NCI-H1417 (cell line): ENCODE measurements at places on chromosomes 12 and 14.

DNA sequence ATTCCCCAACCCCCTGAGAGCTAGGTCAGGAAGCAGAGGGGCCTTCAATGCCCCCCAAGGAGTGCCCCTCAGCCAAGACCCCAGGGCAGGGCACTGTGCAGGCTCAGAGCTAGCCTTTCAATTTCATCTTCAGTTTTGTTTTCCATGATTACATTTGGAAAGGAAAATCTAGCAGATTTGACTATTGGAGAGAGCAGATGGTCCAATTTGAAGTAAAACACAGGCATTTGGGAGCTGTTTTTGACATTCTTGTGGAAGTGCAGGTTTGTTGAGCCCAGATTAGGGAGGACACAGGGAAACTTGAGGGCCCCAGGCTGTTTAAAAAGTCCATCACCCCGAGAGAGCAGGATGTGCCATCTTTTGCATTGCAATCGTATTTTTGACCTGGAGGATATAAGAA lies 58.6 kb upstream of the GPATCH2L start:
- DNase-seq: no peak

DNA sequence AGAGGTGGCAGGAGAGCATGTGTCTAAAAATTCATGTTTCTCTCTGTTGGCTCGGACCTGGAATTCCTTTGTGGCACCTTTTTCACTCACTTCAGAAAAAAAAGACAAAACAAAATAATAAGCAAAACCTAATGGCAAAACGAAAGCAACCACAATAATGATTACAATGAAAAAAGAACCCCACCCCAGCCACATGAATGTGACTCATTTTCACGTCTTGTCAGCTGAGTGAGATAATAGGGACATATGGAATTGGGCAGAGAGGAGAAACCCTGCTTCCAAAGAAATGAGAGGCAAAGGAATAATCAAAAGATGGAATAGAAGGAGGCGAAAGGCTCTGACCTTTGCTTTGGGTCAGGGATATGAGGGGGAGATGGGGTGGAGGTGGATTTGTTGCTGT lies 143.4 kb downstream of the SLC8A3 start:
- no peak for DNase-seq

- DNase-seq: peak; percentile 41
These were observed 2.3 kb downstream of the YY1 start for GRCh38 chr14:100241279-100241678.

DNA sequence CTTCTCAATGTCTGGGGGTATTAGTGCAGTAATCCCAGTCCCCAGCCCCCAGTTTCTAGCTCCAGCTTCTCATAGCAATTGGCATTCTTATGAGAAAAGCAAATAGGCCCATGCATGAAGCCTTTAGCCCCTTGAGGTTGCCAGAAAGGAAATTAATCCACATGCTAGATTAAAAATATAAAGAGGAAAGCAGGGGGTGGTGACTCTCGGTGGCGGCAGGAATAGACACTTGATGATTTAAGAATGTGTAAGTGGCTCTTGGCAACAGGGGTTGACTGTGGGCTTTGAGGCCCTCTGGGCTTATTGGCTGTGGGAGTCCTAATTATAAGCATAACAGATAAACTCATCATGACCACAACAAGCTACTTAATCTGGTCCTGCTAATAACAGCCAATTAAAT lies 1367.3 kb upstream of the FLRT2 start:
- DNase-seq: peak; percentile 41

DNA sequence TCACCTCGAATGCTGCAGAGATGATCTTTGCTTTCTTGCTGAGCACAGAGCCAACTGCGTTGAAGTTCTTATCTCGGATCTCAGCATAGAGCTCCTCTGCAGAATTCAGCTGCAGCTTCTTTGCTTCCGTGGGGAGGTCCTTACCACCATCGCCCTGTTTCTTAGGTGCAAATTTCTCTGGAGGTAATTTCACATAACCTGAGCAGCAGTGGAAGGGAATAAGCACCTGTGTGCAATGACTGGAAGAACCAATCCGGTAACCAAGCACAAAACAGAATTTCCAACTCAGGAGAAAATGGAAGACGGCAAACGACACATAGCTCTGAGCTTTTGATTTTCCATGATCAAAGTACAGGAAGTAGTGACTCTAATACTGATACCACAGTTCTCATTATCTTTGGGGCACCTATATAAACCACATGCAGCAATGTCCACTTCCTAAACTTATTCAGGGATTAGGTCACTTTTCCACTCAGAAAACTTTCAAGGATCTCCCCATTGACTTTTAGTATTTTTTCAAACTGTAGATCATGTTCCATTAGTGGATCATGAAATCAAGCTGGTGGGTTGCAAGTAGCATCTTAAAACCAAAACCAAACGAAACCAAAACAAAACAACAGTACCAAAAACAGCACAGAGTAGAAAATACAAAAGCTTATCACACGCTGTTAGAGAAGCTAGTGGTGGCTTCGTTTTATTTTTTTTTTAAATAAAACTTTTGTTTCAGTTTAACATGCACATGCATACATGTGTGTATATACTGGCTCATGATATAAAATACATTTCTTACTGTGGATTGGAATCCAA lies 18.9 kb upstream of the DIABLO start:
- DNase-seq: no peak

DNA sequence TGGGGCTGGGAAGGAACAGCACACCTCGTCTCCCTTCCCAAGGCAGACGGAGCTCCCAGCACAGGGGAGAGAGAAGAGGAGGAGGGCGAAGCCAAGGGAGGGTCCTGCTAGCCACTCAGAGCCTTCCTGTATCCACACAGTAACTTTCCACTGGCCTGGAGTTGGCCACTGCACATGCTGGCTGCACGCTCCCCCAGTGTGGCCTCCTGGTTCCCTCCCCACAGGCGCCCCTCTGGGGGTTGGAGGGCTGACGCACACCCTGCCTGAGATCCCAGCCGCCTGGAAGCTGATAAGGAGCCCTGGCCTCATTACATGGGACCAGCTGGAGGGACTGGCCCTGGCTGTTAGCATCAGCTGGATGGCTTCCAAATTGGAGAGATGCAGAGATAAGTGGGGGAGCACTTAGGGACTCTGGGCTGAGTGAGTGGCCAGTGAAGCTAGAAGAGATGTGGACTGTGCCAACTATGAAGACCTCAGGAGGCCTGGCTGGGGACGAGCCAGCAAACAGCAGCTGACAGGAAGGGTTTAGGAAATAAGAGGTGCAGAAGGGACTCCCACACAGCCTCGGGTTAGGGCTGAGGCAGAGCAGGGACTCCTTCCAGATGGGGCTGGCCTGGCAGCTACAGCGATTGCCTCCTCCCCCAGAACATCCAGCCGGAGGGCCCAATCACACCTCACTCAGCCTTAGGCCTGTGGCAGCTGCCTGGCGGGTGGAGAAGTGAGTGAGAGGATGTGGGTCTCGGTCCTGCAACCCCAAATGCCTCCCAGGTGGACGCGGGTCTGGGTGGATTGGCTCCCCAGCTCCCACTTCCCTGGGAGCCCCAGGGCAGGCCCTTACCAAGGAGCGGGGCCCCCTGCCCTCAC lies 26.3 kb upstream of the BCDIN3D start:
- peak; percentile 87 for DNase-seq

DNA sequence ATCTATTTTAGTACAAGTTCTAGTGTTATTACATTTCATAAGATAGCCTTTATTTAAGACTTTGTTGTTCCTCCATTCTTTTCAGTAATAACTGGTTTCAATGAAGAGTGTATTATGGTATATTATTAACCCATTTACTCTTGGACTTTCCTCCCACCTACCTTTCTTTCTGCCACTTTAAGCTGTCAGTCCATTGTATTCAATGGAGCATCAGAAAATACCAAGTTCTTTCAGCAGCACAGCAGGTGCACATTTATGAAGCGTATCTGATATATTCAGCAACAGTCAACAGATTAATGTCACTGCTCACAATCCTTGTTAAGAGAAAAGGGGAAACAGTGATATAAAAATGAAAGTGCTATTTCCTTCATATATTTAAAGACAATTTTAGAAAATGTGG lies 660.9 kb downstream of the C12orf50 start:
- DNase-seq: peak; percentile 94

- DNase-seq: peak; percentile 59
These were observed 53.5 kb downstream of the RASSF9 start for GRCh38 chr12:85782711-85783110.

DNA sequence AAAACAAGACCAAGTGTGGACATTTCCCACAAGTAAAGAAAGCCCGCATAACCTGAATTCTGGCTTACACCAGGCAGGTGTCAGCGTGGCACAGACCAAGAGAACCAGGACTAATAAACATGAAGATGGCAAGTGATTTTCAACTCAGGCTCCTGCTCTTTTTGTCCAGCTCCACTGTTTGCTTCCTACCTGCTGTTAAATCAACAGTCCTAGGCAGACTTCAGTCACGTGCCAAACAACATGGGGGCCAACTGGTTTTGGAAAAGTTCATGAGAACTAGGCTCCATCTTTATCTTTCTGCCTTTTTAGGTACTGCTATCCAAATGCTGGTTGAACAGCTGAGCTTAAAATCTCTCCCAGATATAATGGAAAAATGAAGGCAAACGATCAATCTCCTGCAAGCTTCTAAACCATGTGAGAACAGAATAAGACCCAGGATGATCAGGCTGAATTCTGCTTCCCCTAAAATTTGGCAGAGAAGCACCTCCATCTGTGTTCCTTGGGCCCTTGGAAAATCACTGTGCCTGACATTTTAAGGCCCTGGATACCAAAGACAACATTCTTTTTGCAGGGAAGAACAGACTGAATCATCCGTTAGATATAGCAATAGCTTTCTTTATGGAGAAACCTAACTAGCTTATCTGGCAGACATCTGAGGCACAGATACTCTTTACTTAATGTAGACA lies 215.6 kb upstream of the USP15 start:
- DNase-seq: peak; percentile 38

DNA sequence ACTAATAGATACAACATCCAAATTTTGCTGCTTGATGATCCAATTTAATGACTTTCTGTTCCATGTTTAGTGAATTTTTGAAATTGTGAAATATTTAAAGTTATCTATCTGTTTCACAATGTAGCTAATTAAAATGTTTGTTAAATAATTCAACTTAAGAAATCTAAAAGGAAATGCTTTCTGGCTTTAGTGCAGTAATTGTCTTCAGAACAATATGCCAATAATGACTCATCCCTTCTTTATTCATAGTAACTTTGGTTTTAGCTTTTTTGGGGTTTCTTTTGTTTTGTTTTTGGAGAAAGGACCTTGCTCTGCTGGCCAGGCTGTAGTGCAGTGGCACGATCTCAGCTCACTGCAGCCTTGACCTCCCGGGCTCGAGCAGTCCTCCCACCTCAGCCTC lies 479.2 kb upstream of the RGS6 start:
- DNase-seq: no peak

GRCh38 chr12:100661300-100661951 lies 87.9 kb downstream of the GAS2L3 start:
- no peak for DNase-seq

- no peak for DNase-seq
These were observed 29.3 kb downstream of the YLPM1 start for GRCh38 chr14:74792249-74793039.

- no peak for DNase-seq
These were observed 442 bp downstream of the FLVCR2 start for GRCh38 chr14:75578786-75579337.

DNA sequence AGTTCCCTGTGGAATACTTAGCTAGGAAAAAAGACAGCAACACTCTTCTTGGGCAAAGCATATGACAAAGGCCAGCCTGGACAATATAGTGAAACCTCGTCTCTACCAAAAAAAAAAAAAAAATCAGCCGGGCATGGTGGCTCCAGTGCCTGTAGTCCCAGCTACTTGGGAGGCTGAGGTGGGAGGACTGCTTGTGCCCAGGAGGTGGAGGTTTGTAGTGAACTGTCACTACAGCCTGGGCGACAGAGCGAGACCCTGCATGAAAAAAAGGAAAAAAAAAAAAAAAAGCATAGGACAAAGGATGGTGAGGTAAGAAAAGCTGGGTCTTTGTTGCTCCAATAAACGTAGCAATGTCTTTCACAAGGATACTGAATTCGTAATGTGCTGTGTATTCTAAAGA lies 1.1 kb downstream of the TXNDC16 start:
- no peak for DNase-seq

GRCh38 chr12:49716553-49716952 lies 9.3 kb upstream of the FMNL3 start:
- no peak for DNase-seq

DNA sequence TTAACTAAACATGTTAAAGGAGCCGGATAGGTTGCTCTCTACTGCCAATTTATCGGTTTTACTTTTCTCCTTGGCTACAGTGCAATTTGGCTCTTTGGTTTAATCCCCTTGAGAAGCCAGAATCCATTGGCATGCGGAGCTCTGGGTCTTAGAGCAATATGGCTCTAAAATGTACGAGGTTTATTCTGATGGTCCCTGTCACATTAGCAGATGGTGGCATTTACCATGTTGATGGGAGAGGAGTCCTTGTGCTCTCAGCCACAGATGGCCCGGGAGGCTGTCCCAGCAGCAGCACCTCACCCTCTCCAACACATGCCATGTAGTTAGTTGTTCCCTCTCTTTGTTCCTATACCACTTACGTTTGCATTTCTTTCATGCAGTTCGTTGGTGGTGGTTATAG lies 179.7 kb downstream of the RGS6 start:
- DNase-seq: no peak

DNA sequence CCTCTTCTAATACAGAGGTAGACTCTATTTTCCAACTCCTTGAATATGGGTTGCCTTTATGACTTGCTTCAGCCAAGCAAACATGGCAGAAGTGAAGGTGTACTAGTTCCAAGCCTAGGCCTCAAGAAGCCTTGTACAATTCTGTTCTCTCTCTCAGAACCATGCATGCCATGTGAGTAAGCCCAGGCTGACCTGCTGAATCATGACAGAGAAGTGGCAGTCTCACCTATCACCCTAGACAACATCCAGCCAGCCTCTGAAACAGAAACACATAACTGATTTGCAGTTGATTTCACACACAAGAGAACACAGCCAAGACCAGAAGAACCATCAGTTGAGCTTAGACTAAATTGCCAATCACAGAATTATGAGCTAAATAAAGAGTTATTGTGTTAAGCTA lies 157.2 kb downstream of the GARIN6 start:
- DNase-seq: no peak

DNA sequence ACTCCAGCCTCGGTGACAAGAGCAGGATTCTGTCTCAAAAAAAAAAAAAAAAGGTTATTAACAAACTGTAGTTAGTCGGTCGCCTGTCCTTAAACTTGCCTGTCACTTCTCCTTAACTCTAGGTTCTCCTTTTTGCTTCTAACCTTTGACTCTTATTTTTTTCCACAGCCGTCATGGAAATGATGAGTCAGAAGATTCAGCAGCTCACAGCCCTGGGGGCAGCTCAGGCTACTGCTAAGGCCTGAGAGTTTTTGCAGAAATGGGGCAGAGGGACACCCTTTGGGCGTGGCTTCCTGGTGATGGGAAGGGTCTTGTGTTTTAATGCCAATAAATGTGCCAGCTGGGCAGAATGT lies 418 bp upstream of the MYG1 start:
- no peak for DNase-seq

DNA sequence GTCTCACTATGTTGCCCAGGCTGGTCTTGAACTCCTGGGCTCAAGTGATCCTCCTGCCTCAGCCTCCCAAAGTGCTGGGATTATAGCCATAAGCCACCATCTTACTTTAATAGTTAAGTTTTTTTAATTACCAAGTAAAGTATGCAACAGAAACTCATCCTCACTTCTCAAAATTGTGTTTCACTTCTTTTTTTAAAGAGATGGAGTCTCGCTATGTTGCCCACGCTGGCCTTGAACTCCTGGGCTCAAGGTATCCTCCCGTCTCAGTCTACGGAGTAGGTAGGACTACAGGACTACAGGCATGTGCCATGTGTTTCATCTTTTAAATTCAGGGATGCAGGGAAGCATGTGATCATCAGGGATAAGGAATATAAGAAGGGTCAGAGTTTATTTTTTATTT lies 17.2 kb upstream of the ARID2 start:
- DNase-seq: no peak

- no peak for DNase-seq
These were observed 10.0 kb upstream of the DDX47 start for GRCh38 chr12:12803186-12803585.

GRCh38 chr12:130849561-130850417 lies 10.7 kb upstream of the STX2 start:
- DNase-seq: no peak
